ENCODE measurements at places on chromosomes 11 and 22. TPM values are rescaled to one million over a fixed set of nuclear protein-coding genes. Genes with fewer than 3 reads are reported as not detected.

DNA sequence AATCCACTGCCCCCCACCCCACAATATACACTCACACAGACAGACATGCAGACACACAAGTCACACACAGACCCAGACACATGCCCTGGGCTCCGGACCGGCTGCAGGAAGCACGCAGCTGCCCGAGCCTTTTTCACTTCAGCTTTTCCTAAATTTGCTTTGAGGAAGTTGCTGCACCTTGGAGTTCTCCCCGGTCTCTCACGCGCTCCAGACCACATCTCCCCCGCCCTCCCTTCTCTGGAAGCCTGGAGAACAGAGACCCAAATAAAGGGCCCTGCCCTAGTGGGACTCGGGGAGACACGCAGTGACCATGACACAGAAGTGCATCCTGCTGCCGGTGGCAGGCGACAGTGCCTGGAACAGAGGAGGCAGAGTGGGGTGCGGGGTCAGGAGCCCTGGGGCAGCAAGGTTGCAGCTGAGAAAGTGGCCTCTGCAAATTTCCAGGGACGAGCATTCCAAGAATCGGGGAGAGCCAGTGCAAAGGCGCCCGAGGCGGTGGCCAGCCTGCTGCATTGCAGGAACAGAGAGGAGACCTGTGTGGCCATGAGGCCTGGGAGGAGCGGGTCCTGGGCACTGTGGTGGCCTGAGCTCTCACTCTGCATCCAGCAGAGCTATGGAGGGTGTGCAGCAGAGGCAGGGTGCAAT lies 19.1 kb downstream of the RPL3 start:
- no peaks in the 10 kb centered on the region for H3K27me3 ChIP-seq
- no peak for DNase-seq
- peaks cover 23% of the 10 kb centered on the region for H3K4me1 ChIP-seq
- no peaks in the 10 kb centered on the region for H3K36me3 ChIP-seq
- no peak overlapping the region for H3K27ac ChIP-seq

The GDPD4 gene
- total RNA-seq: not detected

The MAP6 gene
- 3.9 TPM for total RNA-seq

The ADAMTS8 gene
- 0.20 TPM for total RNA-seq

The GAB4 gene
- total RNA-seq: not detected

DNA sequence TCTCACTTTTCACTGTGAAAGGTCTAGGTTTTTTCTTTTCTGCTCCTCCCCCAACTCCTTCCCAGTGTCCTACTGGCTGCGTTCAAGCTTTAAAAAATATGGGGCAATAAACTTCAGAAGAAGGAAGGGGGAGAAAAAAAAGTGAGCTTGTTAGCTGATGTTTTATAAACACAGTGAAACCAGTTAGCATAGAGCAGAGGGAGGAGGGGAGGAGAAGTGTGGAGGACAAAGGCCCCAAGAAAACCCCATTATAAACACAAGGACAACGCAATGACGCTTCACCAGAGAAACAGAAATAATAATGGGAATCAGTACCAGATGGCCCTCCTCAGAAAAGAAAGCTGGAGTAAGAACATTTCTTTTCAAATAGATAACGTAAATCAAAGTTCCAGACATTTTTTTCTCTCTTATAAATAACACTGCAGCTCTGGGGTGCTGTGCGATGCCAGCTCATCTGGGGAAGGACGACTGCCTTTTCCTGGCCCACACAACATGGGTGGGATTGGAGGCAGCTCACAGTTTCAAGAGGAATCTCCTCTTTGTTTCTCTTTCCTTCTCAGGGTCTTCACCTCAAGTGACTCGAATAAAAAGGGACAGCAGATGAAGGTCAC lies 235.4 kb upstream of the NARS2 start:
- H3K36me3 ChIP-seq: no peaks in the 10 kb centered on the region
- peaks cover 4% of the 10 kb centered on the region for H3K4me1 ChIP-seq
- no peaks in the 10 kb centered on the region for H3K27me3 ChIP-seq
- no peak overlapping the region for H3K4me3 ChIP-seq

Measured in astrocyte (in vitro differentiated cells and primary cell).